AG09309 (cell line): ENCODE measurements at places on chromosomes 11 and 22.
A peak's percentile ranks its signal among the peaks of the same experiment; 100 is the strongest.

DNA sequence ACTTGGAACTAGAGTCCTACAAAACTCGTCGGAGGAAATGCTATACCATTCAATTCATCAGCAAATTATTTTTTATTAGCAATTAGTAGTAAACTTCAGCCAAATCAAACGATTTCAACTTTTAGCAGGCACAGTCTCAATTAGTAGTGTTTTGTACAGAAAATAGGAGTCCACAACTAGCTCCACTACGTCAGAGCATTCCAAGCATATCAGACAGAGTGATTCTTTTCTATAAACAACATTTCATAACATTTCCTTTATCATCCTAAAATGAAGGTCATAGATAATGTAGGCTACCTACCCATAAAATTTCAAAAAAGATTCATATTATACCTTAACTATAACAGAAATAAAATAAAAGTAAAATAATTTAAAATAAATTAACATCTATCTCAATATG is 169.9 kb downstream of the KIF18A start:
- no peak for DNase-seq

GRCh38 chr11:130429120-130429681 is 792 bp upstream of the ADAMTS8 start:
- DNase-seq = no peak

GRCh38 chr11:76337923-76338322 is 43.0 kb downstream of the THAP12 start:
- no peak for DNase-seq

DNA sequence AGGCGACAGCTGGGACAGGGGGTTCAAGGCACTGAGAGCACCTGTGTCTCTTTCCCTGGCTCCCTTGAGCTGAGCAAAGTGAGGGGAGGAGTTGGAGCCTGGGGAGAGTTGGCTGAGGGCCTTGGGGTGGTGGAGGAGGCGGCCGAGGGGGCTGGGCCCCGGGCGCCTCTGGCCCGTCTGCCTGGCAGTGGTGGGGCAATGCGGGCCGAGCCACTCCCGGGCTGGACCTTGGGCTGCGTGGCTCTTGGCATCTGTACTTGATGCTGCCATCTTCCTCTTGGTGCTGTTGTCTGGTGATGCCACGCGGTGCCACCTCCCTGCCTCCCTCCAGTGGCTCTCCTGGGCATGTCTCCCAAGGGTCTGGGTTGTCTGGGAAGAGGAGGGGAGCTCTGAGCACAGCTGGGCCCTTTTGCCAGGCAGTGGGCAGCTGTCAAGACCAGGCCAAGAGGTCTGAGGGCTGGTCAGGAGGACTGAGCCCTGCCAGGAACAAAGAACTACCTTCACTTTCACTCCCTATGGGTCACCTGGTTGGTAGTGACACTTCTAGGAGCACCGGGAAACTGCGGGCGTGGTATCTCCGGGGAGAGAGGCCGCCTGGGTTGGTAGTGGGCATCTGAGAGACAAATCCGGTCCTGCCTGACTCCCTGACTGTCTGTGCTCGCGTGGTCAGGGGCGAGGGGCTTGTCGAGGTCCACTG is 1.3 kb downstream of the GRIK4 start:
- DNase-seq = no peak

GRCh38 chr11:95337972-95338429 is 107.0 kb upstream of the SESN3 start:
- no peak for DNase-seq

GRCh38 chr11:132777067-132777975 is 755.0 kb downstream of the OPCML start:
- no peak for DNase-seq

- DNase-seq = no peak
These were observed 129.0 kb upstream of the TEAD1 start for GRCh38 chr11:12544986-12545775.

GRCh38 chr11:45899448-45900174 is 7.5 kb downstream of the FREY1 start:
- DNase-seq = peak; percentile 39

GRCh38 chr11:65204646-65205601 is 23.2 kb downstream of the CAPN1 start:
- DNase-seq = no peak

DNA sequence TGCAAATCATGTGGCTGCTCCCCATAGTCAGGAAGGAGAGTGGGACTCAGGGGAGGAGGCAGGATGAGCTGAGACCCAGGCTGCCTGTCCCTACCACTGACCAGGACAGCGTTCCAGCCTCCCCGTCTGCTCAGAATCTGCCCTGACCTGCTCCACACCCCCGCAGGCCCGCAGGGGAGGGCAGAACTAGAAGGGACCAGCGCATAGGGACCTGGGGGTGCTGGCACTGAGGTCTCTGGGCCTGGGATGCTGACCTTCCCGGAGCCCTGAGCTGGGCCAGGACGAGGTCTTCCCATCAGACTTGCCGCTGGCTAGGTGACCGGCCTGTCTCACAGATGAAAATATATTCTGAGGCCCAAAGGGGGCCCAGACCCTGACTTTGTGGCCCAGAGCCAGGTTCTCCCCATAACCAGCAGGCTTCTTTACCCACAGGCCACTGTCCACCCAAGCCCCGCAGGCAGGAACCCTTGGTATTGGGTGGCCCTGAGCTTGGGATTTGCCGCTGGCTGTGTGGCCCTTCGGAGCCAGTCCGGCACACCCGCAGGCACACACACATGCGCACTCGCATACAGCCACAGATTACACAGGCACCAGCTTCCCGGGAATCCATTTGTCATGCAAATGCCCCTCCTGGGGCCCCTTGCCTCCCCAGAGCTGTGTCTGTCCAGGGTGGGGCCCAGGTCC is 13.8 kb upstream of the PIM3 start:
- DNase-seq = no peak

- no peak for DNase-seq
These were observed 4.9 kb upstream of the FLI1 start for GRCh38 chr11:128688896-128689546.

DNA sequence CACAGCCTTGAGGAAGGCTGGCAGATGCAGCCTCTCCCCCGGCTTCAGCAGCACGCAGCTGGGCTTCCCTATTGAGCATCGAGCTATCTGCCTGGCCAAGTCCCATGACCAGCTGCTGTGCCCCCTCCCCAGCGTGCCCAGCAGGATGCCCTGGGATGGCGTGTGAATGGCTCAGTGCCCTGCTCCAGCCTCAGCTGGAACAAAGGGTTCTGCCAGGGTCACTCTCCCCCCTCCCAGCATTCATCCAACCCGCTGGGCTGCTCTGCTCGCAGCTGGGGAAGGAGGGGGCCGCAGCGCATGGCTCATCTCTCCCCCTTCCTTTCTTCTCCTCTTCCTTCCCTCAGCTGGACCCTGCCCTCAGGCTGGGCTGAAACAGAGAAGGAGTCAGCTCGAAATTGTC is 14.5 kb downstream of the LRP4 start:
- DNase-seq = no peak

DNA sequence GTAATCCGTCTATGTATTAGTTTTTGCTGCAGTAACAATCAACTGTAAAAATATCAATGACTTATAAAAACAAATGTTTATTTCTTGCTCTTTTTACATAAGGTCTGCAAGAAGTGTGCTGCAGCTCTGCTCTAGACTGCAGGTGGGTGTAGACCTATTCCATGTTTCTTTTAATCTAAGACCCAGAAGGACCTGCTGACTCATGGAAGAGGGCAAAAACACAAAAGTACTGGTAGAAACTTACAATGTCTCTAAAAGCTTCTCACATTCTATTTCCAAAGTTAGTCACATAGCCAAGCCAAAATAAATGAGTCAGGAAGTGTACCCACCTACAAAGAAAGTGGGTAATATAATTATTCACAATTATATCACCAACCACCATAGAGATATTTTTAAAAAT is 435.9 kb upstream of the FAT3 start:
- no peak for DNase-seq

- no peak for DNase-seq
These were observed 15.4 kb downstream of the C11orf24 start for GRCh38 chr11:68256331-68256741.

- no peak for DNase-seq
These were observed 108.8 kb downstream of the GRIA4 start for GRCh38 chr11:105718641-105719040.
